ENCODE measurements at places on chromosomes 11 and 22.
A peak's percentile ranks its signal among the peaks of the same experiment; 100 is the strongest.

- peak; percentile 12 for DNase-seq
Observed at GRCh38 chr11:57764566-57764965, 3.0 kb downstream of the CTNND1 start.

DNA sequence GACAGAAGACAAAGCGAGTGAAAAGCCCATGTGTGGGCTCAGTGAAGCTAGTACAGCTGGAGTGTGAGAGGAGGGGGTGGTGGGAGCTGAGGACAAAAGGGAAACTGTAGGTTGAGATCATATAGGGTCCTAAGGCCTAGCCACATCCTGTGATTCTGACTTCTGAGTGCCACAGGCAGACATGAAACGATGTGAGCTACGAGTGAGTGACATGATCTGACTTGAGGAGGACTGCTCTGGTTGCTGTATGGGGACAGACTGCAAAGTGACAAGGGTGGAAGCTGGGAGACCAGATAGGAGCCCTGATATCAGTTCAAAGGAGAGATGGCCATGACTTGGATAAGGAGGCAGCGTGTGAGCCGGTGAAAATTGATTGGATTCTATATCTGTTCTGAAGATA lies 85.4 kb downstream of the MICAL2 start:
- no peak for DNase-seq

DNA sequence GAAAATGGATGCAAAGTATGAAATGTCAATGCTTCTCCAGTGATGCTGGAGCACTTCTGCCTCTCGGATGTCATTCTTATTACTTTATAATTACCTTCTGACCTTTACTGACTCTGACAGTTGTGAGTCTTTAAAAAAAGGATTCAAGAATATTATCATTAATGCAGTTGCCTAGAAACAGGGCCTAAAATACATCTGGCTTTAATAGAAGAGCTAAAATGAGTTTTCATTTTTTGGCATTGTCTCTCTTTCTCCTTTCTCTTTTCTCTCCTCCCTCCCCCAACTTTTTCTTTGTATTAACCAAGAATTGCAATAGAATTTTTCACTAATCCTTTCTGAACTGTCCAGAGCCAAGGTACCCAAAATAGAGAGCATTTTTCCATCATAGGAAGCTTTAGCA lies 45.9 kb downstream of the FDX1 start:
- no peak for DNase-seq

DNA sequence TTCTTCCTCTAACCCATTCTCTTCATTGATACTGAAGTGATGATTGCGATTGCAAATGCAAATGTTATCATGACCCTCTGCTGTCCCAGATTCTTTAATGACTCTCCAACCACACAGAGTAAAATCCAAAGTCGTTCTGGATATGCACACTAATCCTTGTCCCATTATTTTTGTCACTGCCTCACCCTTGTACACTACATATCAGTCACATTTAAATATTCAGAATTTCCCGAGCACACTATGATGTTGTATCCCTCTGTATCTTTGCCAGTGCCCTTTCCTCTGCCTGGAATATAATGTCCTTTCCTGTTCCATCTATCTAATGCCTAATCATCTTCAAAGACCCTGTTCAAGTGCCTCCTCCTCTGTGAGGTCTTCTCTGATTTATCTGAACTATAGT lies 55.4 kb upstream of the MMP13 start:
- no peak for DNase-seq

GRCh38 chr22:42343531-42344081 lies 73.2 kb upstream of the TCF20 start:
- no peak for DNase-seq

DNA sequence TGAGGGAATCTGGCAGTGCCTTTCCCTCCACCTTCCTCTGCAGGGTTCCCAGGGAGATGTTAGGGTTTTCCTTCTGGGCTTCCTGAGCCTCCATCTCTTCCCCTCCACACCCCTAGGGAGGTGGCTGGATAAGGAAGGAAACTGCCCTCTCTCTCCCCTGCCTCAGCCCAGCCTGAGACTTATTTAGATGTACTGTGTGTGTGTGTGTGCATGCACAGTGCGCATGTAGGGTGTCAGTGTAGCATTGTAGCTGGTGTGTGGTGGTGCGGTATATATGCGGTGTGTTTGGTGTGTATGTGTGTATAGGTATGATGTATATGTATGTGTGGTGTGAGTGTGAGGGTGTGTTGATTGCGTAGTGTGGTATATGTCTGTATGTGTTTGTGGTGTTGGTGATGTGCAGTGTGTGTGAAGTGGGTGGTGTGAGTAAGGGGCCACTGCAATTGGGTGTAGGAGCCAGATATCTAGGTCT lies 1.5 kb downstream of the FXYD6 start:
- no peak for DNase-seq

DNA sequence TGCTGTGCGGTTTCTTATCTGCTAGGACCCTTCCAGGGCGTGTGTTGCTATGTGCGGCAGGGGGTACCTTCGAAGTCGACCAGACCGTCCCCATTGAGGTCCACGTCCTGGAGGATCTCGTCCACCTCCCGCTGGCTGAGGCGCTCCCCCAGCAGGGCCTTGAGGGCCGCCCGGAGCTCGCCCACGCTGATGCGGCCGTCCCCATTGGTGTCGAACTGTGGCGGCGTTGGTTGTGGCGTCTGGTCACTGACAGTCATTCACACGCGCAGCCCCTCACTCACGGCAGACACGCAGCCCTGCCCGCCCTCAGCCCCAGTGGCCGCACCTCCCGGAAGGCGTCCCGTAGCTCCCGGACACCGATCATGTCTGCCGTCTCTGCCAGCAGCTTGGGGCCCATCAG lies 3.5 kb downstream of the CABP2 start:
- DNase-seq: no peak

DNA sequence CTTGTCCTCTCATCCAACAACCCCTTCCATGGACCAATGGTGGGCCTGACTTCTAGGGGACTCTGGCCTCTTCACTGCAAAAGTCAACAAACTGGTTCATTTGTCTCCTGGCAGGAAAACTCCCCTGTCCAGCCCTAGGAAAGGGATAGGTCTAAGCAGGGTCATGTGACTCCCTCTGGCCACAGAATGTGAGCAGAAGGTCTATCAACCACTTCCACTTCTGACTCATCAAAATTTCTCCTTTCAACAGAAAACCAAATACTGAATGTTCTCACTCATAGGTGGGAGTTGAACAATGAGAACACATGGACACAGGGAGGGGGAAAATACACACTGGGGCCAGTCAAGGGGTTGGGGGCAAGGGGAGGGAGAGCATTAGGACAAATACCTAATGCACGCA lies 1.3 kb upstream of the ISX start:
- no peak for DNase-seq

DNA sequence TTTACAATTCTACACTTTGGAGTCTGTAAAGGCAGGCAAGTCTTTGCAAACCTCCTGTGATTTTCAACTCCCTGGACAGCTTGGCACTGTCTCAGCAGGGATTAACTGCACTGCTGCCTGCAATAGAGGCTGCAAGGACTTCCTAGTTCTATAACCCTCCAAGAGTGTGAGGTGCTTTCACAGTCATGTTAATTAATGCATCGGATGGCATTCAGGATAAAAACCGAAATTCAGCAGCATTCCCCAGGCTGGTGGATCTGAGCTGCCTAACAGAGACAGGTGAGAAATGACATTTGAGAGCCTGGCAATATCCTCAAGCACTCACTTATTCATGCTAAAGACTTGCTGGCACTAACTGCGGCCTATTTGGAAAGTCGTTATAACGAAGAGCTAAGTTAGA lies 85.0 kb downstream of the LARGE1 start:
- no peak for DNase-seq

DNA sequence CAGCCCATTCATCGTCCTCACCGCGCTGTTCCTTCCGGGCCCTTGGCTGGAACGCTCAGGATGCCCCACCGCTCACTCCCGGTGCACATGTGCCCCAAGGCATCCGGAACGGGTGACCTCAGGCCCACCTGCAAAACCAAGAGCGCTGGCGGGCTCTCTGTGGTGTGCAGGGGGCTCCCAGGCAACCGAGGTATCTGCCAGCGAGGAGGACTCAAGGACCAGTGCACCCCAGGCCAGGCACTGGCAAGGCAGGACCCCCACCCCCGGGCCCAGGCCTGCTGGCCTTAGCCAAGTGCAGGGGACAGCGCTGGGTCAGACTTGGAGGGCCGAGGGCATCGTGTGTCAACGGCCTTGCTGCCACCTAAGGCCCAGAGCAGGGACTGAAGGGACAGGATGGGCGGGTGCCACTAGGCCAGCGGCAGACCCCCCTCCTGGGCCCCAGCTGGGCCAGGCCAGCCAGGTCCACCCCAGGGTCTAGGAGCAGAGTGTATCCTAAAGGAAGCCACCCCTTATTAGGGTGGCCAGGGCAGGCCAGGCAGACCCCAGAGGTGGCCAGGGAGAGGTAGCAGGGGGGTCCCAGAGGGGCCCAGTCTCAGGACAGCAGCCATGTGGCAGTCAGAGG lies 8.5 kb downstream of the TNNT3 start:
- no peak for DNase-seq

DNA sequence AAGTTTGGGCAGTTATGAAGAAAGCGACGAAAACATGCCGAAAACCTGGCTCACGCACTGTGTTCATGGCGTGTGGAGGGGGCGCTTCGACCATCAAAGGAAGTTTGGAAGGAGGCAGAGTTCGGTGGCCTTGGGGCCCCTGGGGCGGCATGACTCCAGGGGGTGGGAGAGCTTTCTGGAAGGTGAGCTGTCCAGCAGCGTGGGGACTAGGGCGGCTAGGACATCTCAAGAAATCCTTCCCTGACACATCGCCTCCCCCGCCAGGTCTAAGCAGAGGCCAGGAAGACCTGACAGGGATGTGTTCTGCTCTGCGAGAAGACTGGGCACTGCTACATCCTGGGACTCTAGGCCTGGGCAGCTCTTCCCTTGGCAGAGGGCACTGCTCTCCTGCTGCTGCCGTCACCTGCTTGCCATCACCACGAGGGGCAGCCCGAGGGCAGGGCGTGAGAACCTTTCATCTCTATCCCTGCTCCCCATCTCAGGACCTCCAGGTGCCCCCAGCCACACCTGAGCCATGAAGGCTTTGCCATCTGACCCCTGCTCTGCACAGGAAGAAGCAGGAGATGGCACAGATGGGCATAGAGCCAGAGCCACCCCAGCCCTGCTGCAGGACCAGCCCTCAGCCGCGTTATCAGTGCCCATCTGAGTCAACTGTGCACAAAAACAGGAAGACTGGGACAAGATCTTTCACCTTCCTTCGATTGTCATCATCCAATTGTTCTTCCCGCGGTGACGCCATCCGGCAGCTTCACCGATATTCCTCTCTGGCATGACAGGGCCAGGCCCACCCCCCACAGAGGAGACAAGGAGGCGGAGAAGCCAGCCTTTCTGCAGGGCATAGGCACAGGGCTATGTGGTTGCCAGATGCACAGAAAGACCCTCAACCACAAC lies 12.7 kb downstream of the LINC01488 start:
- DNase-seq: peak; percentile 2

- peak; percentile 96 for DNase-seq
Observed at GRCh38 chr11:68373815-68374501, 61.6 kb downstream of the LRP5 start.

DNA sequence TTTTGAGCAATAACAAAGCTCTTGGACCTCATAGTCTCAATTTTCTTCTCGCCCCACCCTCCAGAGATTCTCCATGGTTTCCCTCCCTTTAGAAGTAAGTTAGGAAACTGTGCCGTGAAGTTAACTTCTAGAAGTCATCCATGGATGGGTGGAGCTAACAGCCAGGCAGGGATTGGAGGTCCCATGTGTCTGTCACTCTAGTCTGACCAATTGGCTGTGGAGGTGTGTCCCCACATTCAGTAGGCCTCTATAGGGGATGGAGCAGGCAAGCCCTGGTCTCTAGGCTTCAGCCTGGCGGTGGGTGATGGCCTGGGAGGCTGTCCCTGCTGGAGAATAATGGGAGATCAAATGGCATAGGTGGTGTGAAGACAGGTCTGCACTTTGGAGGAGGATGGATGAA lies 50.7 kb downstream of the TP53I11 start:
- DNase-seq: no peak

GRCh38 chr11:123374622-123374968 lies 55.5 kb upstream of the GRAMD1B start:
- DNase-seq: no peak

- DNase-seq: no peak
Observed at GRCh38 chr22:49961005-49961600, 531 bp downstream of the PIM3 start.

GRCh38 chr11:82756765-82757639 lies 23.3 kb upstream of the FAM181B start:
- peak; percentile 49 for DNase-seq

GRCh38 chr11:102187416-102188151 lies 77.3 kb downstream of the YAP1 start:
- DNase-seq: peak; percentile 37

GRCh38 chr22:36164621-36165020 lies 4.1 kb upstream of the APOL3 start:
- no peak for DNase-seq

DNA sequence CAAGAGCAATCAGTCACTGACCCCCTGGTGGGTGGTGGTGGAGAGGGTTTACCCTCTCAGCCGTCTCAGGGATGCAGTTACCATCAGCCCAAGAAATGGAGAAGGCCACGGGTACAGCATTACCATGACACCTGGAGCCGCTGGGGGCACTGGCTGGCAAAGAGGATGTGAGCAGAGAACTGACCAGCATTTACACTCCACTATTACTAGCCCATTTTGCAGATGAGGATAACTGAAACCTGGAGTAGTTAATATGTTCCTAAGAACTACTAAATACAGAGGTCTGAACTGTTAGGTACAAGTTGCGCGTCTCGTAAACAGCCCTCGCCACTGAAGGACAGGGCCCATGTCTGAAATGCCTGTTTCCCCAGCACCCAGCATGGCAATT lies 79.0 kb downstream of the TIMP3 start:
- DNase-seq: no peak

GRCh38 chr11:34757026-34757451 lies 136.1 kb downstream of the EHF start:
- no peak for DNase-seq

DNA sequence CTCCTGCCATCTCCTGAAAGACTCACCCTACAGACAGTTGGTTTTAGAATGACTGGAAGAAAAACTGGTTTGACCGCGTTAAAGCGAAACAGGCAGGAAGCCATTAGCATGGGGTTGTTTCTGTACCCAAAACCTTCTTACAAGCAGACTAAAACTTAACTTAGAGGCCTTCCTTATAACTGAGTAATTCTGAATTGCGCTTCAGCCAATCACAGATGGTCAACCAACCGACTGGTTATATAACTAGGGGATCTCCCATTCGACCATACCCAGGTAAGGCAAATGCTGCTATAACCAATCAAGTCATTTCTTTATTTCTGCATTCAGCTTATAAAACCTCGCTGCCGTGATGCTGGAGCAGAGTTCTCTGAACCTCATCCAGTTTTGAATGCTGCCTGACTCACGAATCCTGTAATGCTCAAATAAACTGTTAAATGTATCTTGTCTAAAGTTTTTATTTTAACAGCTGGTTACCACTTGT lies 87.8 kb upstream of the DRD2 start:
- DNase-seq: no peak

- DNase-seq: no peak
Observed at GRCh38 chr22:42716649-42717127, 4.0 kb downstream of the A4GALT start.

DNA sequence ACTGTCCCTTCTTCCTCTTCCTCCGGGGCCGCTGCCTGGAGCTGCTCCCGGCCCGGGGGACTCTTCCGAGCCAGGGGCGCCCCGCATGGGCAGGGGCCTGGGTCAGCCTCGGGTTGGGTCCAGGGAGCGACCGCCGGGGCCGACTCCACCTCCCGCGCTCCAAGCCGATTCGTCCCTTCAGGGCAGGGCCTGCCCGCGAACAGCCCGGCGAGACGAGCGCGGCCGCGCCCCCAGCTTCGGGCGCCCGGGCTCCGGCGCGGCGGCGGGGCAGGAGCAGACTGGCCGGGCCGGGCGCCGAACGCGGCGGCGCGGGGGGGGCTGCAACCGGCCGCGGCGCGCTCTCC lies at the start of gene LARGE1:
Gene LARGE1 (minus strand): TSS at position 280 of the 344 bp plus-strand sequence.
- DNase-seq: peak; percentile 75
